ENCODE measurements at places on chromosomes 3 and 15. TPM values are rescaled to one million over a fixed set of nuclear protein-coding genes. Genes with fewer than 3 reads are reported as not detected.

The CORO2B gene
- 8.5 TPM for total RNA-seq

GRCh38 chr15:27466758-27467157 is 495.8 kb downstream of the GABRG3 start:
- no peak overlapping the region for H3K4me3 ChIP-seq
- DNase-seq, result no peak
- no peak overlapping the region for H3K27ac ChIP-seq
- H3K27me3 ChIP-seq, result no peaks in the 10 kb centered on the region

GRCh38 chr3:124560666-124561215 is 169.5 kb upstream of the UMPS start:
- H3K4me3 ChIP-seq, result no peak overlapping the region
- no peak for DNase-seq
- H3K36me3 ChIP-seq, result peaks cover 14% of the 10 kb centered on the region
- H3K27me3 ChIP-seq, result no peaks in the 10 kb centered on the region

GRCh38 chr3:148203297-148204010 is 494.2 kb upstream of the AGTR1 start:
- H3K27ac ChIP-seq, result no peak overlapping the region
- H3K4me3 ChIP-seq, result no peak overlapping the region
- DNase-seq, result no peak
- H3K27me3 ChIP-seq, result no peaks in the 10 kb centered on the region

DNA sequence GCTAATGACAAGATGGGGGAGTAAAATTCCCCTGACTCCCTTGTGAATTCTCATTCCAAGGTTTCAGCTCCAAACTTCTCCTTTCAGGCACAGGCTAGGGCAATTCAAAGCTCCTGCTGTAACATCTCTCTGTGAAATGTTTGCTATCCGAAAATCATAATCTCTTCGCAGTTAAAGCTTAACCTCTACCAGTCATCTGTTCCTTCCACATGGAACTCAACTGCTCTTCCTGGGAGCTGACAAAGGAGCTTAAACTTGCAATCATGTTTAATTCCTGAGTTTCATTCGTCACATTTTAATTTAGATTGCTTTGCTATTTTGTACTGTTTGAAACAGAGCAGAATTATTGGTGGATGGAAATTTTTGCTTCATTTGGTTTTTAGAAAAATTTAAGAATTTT is 328.6 kb downstream of the AGBL1 start:
- no peak for DNase-seq
- H3K4me1 ChIP-seq, result no peaks in the 10 kb centered on the region
- H3K4me3 ChIP-seq, result no peak overlapping the region
- no peaks in the 10 kb centered on the region for H3K36me3 ChIP-seq

Measured in thoracic aorta (tissue), 2 donors.